Posterior cingulate gyrus (tissue), 11 donors: ENCODE measurements at places on chromosomes 2 and 18.

DNA sequence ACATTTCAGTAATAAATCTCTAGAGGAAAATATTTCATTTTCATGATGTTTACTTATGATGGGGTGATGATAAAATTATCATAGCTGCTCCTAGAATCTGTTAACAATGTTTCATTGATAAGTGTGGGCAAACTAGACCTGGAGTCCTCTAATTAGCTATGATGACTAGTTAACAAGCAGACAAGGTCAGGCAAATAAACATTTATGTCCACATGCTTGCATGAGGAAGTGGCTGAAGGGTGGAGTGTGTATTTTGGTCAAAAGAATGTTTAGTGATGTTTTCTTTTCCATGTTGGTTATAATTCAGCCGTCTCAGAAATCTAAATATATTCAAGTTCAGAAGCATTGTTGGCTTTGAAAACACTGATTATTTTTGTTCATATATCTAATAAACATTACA is 99.9 kb upstream of the FN1 start:
- DNase-seq: no peak

DNA sequence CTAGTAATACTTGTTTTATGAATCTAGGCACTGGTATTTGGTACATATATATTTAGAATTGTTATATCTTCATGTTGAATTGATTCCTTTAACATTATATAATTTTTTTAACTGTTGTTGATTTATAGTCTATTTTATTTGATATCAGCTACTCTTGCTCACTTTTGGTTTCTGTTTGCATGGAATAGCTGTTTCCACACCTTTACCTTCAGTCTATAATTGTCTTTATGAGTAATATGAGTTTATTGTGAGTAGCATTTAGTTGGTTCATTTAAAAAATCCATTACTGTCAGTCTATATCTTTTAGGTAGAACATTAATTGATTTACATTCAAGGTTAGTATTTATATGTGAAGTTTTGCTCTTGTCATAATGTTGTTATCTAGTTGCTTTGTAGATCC is 58.6 kb downstream of the SMCHD1 start:
- no peak for DNase-seq

DNA sequence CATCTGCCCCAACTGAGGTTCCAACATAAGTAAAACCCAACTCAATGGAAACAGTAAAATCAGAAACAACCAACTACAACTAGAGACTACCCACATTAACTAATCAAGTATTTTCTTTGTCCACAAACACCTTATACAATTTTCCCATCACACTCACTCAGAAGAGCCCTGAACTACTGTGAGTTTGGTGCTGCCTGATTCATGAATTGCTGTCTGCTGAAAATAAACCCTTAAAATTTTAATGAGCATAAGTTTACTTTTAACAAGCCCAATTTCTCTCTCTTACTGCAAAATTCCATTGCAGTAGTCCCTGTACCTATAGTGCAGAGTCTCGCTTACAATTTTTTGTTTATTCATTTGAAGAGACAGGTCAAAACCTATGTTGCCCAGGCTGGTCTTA is 203.9 kb downstream of the NBAS start:
- DNase-seq: no peak

GRCh38 chr18:34153711-34154110 is 71.0 kb downstream of the NOL4 start:
- DNase-seq: no peak

GRCh38 chr2:188677142-188677541 is 297.0 kb upstream of the COL3A1 start:
- DNase-seq: no peak

DNA sequence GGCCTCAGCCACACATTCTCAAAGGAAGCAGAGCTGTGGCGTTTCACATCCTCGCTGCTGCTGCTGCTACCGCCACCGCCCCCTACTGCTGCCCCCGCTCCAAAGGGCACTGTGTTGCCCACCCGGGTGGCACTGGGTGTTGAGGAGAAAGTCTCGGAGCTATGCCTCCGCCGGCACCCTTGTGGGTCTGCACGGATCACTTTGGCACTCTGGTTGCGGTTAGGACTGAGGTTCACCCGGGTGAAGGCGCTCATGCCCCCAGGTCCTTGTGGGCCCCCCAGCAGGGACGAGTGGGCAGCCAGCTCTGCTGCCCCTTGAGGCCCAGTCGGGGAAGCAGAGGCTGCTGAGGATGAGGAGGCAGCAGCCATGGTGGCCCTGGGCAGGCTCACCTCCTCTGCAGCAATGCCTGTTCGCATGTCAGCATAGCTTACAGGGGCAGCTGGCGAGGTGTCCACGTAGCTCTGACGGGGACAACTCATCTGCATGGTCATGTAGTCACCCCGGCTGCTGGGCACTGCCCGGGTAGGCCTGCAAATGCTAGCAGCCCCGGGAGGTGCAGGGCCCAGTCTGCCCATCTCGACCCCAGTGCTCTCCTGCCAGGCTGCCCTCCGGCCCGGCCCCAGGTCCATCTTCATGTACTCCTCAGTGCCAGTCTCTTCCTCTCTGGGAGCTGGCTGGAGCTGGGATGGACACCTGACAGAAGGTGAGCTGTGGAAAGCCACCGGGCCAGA is 4.2 kb downstream of the IRS1 start:
- no peak for DNase-seq

- DNase-seq: peak; percentile 64
These were observed 5.8 kb upstream of the D2HGDH start for GRCh38 chr2:241728627-241729026.

DNA sequence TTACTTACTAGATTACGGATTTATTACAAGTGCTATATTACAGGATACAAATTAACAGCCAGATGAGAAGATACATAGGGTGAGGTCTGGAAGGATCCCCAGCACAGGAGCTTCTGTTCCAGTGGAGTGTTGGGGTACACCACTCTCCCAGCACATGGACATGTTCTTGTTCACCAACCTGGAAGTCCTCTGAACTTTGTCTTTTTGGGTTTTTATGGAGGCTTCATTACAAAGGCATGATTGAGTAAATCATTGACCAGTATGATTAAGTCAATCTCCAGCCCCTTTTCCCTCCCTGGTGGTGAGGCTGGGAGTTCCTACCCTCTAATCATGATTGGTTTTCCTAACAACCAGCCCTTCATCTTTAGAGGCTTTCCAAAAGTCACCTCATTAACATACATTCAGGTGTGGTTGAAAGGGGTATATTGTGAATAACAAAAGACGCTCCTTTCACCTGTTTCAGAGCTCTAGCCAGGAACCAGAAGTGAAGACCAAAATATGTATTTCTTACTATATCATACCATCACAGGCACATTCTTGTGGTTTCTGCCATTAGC is 38.3 kb downstream of the APLF start:
- DNase-seq: no peak

DNA sequence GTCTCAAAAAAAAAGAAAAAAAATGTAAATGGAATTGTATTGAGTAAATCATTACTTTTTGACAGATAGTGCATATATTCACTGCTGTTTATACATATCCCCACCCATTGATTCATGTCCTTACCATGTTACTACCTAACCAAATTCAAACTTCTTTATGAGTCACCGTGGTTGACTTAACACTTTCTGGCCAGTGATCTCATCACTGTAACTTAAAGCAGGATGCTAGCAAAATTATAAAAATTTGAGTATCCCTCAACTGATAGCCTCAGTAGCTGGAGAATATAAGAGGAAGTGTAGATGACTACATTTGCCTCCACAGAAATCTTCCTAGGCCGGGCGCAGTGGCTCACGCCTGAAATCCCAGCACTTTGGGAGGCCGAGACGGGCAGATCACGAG is 13.4 kb downstream of the CNOT9 start:
- DNase-seq: no peak

DNA sequence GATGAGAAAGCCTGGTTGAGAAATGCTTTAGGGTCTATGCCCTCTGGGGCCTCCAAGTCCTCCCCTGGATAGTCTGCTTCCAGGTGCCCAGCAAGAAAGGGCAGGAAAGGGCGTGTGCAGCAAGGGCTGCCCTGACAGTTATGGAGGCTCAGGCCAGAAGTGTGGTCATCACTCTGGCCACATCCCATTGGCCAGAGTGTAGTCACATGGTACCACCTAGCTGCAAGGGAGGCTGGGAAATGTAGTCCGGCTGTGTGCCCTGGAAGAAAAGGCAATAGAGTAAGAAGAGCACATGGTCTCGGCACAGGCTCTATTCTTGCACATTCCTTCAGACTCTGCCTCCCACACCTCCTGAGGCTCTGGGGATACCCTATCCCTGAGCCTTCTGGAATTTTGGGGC is 35.7 kb downstream of the ODC1 start:
- no peak for DNase-seq

DNA sequence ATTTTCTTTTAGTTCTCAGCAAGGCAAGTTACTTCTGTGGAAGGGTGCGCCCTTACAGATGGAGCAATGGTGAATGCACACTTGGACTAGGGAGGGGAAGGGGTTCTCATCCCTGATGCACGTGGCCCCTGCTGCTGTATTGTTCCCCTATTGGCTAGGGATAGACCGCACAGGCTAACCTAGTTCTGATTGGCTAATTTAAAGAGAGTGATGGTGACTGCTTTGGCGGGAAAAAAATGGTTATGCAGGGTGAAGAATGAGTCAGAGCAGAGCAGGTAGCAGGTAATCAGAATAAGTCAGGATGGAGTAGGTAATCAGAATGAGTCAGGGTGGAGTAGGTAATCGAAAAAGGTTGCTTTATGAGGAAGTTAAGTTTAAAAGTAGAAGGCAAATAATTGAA is 171.5 kb downstream of the MTCL1 start:
- no peak for DNase-seq

DNA sequence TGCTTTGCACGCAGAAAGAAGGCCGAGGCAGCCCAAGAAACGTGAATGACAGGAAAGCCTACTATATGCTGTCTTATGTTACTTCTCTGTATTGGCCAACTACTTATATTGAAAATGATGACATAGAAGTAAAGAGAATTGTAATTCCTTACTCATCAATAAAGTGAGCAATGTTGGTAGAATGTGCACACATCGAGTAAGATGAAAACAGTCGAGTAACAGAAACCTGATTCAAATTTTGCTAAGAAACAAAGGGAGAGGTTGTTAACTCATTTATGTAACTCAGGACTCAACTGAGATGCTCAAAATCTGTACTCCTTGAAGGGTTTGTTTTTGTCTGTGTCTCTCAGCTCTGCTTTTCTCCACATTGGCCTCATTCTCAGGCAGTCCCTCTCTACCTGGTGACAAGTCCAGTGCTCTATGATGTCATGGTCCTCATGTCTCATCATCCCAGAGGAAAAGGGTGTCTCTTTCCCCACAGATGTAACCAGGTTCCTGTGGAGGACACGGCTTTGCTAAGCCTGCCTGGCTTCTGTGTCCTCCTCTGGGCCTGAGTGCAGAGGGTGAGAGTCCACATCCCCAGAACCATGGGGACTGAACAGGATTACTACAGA is 30.3 kb upstream of the CCDC93 start:
- DNase-seq: no peak

DNA sequence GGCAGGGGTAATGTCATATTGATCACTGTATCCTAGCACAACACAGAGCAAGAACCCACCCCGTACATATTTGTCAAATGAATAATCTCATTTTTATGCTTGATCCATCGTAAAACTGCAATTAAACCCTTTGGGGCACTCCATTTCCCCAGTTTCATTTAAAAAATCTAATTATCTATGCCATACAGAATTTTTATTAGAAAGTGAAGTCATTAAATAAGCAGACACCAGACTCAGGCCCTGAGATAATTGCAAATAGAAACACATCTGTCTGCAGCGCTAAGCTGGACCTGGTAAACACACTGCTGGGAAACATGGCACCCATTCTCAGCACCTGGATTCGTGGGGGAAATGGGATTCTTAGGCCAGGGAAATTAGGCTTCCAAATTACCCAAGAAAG is 5.1 kb downstream of the CYRIA start:
- no peak for DNase-seq

- peak; percentile 75 for DNase-seq
These were observed 3.3 kb upstream of the SPRED2 start for GRCh38 chr2:65435625-65436168.

DNA sequence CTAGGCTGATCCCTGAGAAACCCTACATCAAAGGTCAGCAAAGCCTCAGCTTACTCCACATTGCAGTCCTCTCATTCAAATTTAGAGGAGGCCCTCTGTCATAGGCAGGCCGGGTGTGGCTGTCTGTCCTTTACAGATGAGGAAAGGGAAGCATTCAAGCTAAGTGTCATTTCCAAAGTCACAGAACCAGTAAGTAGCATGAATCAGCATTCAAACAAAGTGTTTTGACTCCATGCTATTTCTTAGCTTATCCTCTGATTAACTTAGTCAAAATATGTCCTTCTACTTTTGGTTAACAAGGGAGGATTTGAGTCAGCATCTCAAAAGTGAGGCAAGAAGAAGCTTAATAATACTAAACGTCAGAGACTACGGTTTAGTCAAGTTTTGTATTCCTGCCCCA is 409.0 kb upstream of the POU3F3 start:
- DNase-seq: no peak

- DNase-seq: no peak
These were observed 40.3 kb downstream of the RRM2 start for GRCh38 chr2:10162586-10163497.

DNA sequence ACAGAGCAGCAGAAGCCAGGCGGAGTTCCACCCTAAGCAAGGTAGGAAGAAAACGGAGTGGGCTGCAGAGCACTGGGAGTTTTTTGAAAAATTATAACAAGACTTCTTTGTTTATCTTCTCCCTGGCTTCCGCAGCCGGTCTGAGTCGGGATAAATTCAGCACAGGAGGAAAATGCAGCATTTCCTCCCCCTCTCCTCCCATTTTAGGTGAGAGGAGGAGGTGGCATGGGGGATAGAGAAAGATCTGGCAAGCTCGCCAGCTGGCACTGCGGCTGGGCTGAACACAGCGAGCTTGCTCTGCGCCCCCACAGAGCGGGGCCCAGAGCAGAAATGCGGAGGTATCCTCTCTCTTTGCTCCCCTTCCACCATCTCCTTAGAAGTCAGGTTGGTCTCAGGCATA is 17.7 kb upstream of the CHRNA1 start:
- peak; percentile 94 for DNase-seq

- peak; percentile 78 for DNase-seq
These were observed 65.4 kb downstream of the LRRFIP1 start for GRCh38 chr2:237692601-237693290.

- DNase-seq: no peak
These were observed 1.1 kb downstream of the WDSUB1 start for GRCh38 chr2:159285433-159285832.

DNA sequence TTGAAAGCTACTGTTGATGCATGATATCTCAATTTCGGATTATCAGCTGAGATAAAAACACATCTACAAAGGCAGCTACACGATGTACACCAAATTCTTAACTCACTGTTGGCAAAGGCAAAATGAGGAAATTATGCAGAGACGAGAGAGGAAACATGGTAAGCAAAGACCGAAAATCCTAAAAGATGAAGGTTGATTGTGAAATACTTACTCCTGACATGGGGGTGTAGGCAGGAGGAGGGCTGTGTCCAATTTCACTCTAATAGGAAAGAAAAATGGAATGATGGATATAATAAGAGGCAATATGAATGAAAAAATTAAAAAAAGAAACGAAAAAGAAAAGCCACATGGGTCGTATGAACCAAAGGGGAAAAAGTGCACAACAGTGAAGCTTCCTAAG is 831.3 kb downstream of the CPS1 start:
- no peak for DNase-seq
